ENCODE measurements at places on chromosomes 13 and 19. TPM values are rescaled to one million over a fixed set of nuclear protein-coding genes. Genes with fewer than 3 reads are reported as not detected.

CD79A gene
- total RNA-seq = 2.7 TPM

SIGLEC8 gene
- 0.09 TPM for total RNA-seq

BRME1 gene
- 16.2 TPM for total RNA-seq

SHD gene
- not detected for total RNA-seq

HRC gene
- total RNA-seq = not detected
